ENCODE measurements at places on chromosomes 3 and 15. TPM values are rescaled to one million over a fixed set of nuclear protein-coding genes. Genes with fewer than 3 reads are reported as not detected.

IL17RD gene
- 1.4 TPM for total RNA-seq

OSTN gene
- not detected for total RNA-seq

EXD1 gene
- 0.51 TPM for total RNA-seq

FSIP1 gene
- total RNA-seq, result 0.42 TPM

PRICKLE2 gene
- 0.69 TPM for total RNA-seq

SCAANT1 gene
- not detected for total RNA-seq

TF gene
- 0.59 TPM for total RNA-seq

- no peak for DNase-seq
Observed at GRCh38 chr3:79415356-79415755, 352.4 kb downstream of the ROBO1 start.

- no peak for DNase-seq
Observed at GRCh38 chr15:78370013-78370412, 29.9 kb downstream of the CRABP1 start.

GRCh38 chr3:24047513-24047912, 102.4 kb downstream of the NR1D2 start:
- no peak for DNase-seq

DNA sequence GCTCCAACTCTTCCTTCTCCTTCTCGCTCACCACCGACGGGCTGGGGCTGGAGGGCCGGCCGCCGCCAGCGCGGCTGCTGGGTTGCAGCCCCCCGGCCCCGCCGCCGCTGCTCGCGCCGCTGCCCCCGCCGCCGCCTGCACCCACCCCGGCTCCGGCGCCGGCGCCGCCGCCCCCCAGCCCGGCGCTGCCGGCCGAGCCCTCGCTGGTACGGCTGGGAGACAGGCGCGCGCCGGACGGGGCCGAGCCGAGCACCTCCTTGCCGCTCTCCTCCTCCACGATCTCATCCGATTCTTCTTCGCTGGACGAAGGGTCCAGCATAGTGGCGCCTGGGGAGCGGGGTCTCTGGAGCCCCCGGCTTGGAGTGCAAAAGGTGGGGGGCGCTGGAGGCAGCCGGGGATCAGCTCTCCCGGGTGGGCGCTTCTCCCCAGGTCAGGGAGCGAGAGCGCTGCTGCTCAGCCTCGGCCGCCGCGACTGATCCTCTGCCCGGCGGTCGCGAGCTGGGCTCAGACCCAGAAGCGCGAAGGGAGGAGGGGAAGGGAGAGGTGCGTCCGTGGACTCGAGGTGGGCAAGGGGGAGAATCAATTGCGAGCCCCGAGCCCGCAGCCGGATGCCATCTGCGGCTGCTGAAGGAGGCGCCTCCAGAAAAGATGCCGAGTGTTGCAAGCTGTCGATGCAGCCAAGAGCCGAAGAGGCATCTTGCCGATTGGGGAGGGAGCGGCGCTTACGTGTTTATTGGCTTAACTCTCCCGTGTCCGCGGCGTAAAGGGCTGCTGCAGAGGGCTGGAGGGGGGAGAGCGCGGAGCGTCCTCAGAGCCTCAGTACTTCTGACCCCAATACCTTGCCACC, at the start of gene CADPS:
Gene CADPS, minus strand, starts transcription at position 706 of the 847 bp plus-strand sequence. Its CDS starts 387 bp downstream, at position 319.
- DNase-seq, result no peak

- DNase-seq, result peak; percentile 89
Observed at GRCh38 chr15:52103217-52104207, 9.1 kb downstream of the BCL2L10 start.

GRCh38 chr3:78985981-78986380, 781.8 kb downstream of the ROBO1 start:
- no peak for DNase-seq

GRCh38 chr3:136192831-136193230, 3.3 kb downstream of the MSL2 start:
- no peak for DNase-seq

GRCh38 chr15:31402511-31403056, 75.9 kb downstream of the KLF13 start:
- DNase-seq, result no peak

- peak; percentile 91 for DNase-seq
Observed at GRCh38 chr15:41557673-41558399, 1.2 kb upstream of the TYRO3 start.

- DNase-seq, result no peak
Observed at GRCh38 chr15:48096355-48096786, 24.4 kb upstream of the SLC24A5 start.

DNA sequence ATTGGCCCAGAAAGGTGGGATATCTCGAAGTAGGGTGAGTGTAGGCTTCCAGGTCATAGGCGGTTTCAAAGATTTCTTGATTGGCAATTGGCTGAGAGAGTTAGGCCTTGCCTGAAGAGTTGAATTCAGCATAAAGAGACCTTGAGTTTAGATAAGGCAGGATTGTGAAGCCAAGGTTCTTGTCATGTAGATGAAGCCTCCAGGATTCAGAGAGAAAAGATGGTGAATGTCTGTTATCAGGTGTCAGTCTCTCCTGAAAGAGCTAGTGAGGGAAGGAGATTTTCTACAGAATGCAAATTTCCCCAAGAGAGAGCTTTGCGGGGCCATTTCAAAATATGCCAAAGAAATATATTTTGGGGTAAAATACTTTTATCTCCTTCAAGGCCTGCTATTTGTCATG, 217.0 kb upstream of the TLE3 start:
- no peak for DNase-seq

- no peak for DNase-seq
Observed at GRCh38 chr3:139430493-139430892, 41.0 kb upstream of the COPB2 start.

GRCh38 chr3:123449102-123449996, 459 bp upstream of the ADCY5 start:
- DNase-seq, result no peak

GRCh38 chr15:33636958-33637357, 326.2 kb downstream of the RYR3 start:
- no peak for DNase-seq

DNA sequence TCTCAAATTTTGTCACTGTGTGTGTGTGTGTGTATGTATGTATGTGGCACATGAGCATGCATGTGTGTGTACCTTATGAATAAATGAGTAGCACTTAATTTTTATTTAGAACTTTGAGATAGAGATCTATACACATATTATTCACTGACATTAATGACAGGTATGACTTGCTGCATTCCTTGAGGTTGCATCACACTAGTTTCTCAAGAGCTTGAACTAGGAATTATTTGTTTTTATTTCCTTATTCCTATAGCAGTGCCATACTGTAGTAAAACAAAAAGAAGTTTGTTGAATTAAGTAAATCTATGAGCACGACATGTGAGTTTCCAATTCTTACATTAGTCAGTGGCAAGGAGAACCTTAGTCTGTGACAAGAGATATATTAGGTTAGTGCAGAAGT, 943.9 kb downstream of the ROBO1 start:
- DNase-seq, result no peak

DNA sequence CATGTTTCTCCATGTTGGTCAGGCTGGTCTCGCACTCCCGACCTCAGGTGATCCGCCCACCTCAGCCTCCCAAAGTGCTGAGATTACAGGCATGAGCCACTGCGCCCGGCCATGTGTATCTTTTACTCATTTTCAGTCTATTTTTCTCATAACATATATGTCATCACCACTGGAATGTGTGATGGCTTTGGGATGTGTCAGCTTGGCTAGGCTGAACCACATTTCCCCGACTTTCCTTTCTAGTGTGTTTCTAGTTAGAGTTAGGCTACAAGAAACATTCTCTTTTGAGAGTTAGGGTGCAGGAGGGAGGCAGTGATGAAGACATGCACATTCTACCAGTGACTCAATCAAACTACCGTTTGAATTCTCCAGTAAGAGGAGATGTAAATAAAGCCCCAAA, 444.9 kb upstream of the THBS1 start:
- no peak for DNase-seq

DNA sequence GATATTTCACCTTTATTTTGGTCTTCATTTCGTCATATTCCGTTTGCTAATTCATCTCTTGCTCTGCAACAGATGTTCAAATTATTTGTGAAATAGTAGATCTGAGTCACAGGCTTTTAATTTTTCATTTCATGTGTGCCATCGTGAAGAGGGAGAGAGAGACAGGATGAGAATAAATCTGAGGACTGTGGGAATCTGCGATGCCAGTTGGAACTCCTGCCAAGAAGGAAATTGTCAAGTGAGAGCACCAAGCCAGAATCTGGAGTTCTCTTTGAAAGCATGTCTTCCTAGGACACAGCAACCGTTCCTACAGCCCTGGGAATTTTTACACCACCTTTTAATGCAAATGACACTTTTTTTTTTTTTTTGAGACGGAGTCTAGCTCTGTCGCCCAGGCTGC, 48.8 kb downstream of the NSMCE3 start:
- no peak for DNase-seq

DNA sequence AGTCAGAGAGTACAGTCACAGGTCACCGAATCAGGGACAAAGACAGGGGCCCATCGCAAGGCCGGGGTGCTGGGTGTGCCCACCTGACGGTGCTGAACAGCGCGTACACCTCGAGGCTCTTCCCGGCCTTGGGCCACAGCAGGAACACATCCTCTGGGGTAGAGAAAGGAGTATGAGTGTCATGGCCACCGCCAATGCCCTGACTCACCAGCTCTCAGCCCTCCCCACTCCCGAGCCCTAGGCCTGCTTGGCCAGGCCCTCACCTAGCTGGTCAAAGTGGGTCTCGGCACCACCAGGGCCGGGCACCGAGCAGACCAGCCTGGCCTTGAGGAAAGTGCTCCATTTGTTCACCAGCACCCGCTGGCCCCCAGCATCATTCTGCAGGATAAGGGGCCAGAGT, 4.2 kb downstream of the SEMA3G start:
- DNase-seq, result no peak

- no peak for DNase-seq
Observed at GRCh38 chr15:29086001-29086400, 183.6 kb downstream of the NSMCE3 start.

DNA sequence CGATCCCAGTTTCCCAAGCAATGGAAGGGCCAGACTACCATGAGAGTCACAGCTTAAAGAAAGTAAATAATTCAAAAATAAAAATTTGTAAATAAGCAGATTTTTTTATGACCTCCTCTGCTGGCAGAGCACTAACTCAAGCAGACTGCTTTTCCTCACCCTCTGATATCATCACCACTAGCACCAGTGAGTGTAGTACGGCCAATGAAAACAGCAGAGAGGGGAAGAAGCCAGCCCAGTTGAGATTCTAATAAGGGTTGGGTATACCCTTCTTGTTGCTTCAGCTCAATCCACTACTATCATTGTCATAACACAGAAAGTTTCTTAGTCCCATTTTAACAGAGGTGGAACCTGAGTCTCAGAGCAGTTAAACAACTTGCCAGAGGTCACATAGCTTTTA, 193.1 kb downstream of the ERC2 start:
- no peak for DNase-seq

DNA sequence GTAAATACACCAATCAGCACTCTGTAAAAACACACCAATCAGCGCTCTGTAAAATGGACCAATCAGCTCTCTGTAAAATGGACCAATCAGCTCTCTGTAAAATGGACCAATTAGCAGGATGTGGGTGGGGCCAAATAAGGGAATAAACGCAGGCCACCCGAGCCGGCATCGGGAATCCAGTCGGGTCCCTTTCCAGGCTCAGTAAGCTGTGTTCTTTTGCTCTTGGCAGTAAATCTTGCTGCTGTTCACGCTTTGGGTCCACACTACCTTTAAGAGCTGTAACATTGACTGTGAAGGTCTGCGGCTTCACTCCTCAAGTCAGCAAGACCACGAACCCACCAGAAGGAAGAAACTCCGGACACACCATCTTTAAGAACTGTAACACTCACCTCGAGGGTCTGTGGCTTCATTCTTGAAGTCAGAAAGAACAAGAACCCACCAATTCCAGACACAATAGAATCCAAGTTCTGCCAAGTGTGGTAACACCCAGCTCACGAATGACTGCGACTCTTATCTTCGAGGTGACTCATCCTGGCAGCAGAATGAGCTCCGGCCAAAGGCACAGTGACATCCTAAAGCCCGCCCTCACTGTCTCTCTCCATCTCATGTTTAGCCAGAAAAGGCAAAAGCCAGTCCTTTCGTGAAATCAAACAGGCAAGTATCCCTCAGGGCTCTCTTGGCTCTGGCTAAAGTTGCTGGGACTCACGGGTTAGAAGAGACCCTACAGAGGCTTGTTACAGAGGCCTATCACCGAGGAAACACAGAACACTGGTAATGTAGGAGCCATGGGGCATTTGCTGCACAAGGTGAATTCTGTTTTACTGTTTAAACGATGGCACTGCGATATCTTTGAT, 155.2 kb downstream of the FAM43A start:
- DNase-seq, result no peak

GRCh38 chr3:116241677-116242076, 203.6 kb downstream of the LSAMP start:
- DNase-seq, result no peak

DNA sequence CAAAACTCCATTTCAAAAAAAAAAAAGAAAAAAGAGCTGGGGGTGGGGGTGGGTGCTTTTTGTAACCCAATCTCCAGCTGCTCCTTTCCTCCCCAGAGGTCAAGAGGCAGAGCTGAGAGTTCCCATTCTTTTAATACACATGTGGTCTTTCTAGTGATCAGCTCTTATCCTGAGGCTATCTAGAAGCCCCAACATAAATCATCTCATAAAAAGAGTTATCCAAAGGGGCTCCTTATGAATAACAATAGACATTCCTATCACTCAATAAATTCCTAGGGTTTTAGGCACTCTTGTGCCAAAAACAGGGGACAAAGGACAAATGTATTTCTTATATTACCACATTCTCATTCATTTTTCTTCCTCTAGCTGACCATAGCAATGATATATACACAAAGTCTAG, 25.1 kb upstream of the GAP43 start:
- no peak for DNase-seq

- DNase-seq, result no peak
Observed at GRCh38 chr3:64599651-64600050, 88.1 kb downstream of the ADAMTS9 start.

DNA sequence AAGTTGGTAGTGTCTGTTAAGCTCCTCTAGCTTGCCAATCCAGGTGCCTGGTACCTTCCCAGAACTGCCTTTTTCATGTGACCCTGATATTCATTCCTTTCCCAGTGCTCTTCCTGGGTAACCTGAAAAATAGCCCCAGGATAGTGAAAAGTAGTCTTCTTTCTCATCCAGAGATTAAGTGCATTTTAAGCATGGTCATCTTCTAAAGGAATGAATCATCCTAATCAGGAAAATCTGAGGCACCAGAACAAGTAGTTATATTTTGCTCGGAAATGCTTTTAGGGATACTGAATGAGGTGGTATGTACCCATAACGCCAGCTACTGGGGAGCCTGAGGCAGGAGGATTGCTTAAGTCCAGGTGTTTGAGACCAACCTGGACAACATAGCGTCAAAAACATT, 23.1 kb upstream of the PDCD6IP start:
- DNase-seq, result no peak

GRCh38 chr3:105729667-105730066, 139.1 kb downstream of the CBLB start:
- no peak for DNase-seq

DNA sequence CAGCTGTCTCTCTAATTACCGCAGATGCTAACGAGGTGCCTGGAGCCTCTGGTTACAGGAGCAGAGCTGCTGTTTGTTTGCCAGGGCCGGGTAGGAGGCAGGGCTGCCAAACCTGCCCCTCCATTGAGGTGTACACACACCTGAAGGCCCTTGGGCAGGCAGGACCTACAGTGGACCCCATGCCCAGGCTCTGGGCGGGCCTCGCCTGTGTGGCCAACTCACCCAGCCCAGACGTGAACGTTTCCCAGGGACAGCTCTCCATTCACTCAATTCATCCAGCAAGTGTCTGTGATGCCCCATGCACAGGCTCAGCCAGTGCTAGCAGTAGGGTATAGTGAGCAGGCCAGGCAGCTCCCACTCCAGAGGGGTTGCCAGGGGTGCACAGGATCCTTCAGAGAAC, 43.7 kb downstream of the PLXNA1 start:
- DNase-seq, result no peak

Data from SK-MEL-5 (cell line).